ENCODE measurements at places on chromosomes 6 and 20.

- no peak for DNase-seq
Measured at GRCh38 chr6:124298730-124299129, 495.1 kb downstream of the NKAIN2 start.

DNA sequence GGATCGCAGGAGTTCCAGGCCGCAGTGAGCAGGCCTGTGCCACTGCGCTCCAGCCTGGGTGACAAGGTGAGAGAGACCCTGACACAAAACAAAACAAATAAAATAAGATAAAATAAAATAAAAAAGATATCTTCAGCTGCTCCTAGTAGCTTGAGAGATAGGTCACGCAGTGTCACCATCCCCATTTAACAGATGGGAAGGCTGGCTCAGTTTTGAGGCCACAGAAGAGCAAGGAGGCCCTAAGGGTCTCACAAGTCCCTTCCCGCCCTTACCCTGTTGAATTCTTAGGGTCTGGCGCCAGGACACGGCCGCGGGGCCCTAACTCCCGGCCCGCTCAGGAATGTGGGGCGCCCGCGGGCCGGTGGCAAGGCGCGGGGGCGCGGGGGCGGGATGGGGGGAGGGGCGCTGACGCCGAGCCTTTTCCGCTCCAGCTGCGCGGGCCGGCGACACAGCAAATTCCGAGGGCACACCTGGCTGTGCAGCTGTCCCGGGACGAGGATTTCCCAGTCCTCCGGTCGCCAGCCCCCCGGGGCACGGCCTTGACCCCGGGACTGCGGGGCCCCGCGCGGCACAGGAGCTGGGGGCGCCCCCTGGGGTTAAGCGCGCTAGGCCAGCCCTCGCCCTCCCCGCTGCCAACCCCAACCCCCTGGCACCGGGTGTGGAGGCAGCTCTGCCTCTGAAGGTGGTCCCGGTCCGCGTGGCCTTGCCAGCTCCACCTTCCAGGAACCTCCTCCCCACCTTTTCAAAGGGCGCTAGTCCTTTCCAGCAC is 10.3 kb upstream of the R3HDML start:
- DNase-seq = no peak

GRCh38 chr20:61134296-61135030 is 117.6 kb upstream of the CDH4 start:
- DNase-seq = no peak

DNA sequence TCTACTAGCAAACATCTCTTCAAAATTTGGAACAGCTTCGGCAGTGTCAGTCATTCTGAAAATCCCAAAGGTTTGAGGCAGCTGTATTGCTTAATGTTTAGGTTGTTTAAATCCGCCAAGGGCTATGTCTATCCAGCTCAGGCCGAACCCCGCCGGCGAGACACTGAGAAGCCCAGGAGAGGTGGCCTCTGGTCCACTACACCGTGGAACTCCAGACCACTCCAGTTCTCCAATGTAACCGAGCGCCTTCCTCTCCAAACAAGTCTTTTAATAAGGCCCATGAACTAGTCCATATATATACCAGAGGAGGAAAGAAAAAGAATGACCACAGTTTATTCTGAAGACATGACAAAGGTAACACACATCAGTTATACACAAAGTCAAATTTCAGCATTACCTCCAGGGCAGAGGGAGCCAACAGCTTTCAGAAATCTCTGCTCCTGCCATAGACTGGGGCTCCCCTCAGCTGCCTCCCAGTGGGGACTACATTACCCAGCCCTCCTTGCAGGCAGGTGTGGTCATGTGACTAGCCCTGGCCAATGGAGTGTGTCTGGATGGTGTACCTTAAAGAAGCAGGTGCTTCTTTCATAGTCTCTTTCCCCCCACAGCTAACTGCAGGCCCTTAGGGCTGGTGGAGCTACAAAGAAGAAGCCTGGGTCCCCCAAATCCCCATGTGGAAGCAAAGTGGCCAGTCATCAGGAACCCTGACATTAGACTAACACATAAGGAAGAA is at the start of gene RAMACL:
RAMACL (minus strand) TSS at position 255 of the 733 bp plus-strand sequence; CDS start at position 54, 201 bp downstream.
- DNase-seq = peak; percentile 93

DNA sequence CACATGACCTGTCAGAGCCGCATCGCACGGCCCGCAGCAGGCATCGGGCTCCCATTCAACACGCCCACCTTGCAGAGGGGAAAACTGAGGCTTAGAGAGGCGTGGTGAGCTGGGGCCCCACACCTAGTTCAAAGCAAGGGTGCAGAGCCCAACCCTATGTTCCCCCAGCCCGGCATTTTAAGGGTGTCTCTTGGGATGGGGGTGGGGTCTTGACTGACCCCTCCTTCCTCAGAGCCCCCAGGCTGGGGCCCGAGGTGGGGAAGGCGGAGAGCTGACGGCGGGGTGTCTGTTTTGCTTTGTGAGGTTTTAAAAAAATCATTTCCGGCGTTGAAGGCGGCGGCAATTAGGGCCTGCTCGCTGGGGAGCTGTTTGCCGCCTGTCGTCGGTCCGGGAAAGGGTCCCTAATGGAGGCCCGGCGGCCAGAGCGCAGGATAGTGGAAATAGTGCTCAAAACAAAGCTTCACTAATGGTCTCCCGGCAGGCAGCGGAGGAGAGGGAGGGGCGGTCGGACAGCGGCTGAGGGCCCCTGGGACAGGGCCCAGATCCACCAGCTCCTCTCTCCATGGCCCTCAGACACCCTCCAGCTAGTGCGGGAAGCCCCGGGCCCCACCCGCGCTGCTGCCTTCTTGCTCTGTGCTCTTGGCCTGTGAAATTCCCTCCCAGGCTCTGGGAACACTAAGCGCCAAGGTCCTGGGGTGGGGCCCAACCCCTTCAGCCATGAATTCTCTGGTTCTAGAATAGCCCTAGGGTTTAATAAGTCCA is 11.9 kb downstream of the VSTM2L start:
- DNase-seq = no peak

DNA sequence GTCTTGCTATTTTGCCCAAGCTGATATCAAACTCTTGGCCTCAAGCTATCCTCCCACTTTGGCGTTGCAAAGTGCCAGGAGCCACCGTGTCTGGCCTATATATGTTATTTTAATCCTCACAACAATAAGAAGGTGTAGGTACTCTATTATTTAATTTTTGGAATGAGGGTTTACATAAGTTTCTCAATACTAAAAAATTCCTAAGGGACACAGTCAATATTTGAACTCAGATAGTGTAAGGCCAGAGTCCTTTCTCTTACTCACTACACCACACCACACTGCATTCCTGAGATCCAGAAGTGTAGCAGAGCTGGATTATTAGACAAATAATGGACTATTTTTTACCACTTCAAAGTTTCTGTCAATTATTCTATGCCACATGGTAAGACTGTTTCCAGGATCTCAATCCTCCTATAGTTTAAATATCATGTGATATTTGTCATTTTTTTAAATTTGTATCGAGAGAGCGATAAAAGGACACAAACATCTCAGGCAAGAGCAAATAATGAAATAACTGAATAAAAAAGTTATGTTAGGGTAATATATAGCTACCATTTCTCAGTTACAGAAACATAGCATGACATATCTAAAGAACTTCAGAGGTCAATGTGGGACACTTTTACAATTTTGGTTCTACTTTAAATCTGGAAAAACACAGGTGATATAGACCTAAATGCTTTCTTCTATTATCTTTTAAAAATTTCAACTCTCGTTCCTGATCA is 162.2 kb upstream of the THEMIS start:
- no peak for DNase-seq

- DNase-seq = no peak
Measured at GRCh38 chr6:71033890-71034289, 77.0 kb upstream of the B3GAT2 start.

DNA sequence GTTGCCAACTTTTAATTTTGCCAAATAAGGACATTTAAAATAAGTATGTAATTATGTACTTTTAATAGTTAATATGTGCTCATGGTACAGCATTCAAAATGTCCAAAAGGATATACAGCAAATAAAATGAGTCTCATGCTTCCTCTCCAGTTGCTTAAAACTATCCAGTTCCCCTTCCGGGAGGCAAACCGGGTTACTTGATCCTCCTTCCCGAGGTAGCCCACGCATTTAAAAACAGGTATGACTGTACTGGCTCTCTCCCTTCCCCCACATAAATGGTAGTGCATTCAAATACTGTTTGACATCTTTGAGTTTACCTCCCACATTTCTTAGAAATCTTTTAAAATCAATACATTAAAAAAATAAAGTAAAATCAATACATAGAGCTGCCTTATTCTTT is 66.4 kb downstream of the PHF20 start:
- DNase-seq = no peak

DNA sequence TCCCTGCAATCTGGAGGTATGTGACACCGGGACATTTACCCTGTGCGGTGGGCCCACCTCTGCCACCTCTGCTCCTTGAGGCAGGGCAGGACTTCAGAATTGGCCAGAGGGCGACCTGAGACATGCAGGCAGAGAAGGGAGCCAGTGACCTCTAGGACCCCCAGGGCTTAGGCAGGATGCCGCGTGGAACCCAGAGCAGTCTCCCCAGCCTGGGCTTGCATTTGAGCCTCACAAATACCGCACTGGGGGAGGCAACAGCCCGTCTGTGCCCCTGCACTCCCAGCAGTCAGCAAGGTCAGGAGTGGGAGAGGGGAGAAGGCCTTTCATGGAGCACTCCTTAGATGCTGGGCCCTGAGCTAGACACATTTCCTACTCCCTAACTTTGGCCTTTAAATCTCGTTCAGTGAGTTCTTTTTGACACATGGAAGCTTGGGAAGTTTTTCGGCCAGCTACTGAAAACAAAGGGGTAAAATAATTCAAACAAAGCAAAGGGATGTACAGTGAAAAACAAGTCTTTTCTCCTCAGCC is 41.7 kb downstream of the C20orf203 start:
- DNase-seq = no peak

DNA sequence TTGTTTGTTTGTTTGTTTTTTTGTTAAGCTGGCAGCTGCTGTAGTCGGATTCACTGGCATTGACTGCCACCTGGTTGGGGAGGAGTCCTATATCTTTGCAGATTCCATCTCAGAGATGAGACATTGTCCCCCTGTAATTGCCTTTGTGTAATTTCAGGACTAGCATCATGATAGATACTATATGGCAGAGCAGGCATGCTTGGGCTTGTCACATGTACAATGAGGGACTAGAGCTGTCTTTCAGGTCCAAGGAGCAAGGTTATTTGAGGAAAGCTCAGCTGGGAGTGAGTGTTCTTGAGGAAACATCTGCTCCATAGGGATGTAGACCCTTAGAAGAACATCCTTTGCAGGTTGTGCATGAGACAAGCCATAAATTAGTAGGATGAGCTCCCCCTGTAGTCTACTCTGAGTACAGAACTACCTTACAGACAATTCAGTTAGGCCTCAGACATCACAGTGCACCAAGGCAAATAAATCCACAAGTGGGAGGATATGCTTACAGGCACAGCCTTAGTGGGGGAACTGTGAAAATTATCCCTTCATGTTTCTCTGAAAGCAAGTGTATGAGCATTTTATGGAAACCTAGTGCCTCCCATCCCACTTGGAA is 62.1 kb downstream of the BMP2 start:
- no peak for DNase-seq

DNA sequence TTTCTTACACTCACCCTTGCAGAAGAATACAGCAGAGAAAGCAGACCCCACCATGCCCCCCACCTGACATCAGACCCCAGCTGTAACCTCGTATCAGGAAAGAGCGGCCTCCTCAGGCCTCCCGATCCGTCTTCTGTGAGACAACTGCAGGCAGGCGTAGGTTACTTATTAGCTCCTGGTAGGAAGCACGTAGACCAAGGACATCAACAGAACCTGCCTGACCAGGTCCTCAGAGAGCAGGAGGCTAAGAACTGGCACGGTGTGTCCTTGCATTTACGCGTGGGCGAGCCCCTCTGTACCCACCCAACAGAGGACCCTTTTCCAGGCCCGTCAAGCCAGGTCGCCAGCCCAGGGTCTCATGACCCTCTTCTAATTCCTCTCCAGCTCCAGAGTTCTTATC is 51.0 kb downstream of the ABHD12 start:
- no peak for DNase-seq

DNA sequence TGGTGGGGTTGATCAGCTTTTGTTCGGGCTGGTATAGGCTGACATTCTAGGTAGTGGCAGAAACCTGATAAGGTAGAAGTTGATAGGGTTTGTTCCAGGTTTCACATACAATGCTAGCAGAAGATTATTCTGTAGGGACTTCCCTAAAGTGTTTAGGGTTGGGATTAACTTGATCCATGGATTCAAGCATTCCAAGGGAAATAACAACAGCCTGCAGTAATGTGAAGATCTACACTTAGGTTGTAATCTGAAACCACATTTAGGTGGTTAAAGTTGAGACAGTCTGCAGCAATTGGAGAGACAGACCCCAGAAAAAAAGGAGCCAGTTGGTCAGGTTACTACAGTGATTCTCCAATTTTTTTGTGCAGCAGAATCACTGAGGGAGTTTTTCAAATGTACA is 56.1 kb downstream of the GJA1 start:
- DNase-seq = no peak

GRCh38 chr6:148890096-148890495 is 143.3 kb downstream of the UST start:
- no peak for DNase-seq

DNA sequence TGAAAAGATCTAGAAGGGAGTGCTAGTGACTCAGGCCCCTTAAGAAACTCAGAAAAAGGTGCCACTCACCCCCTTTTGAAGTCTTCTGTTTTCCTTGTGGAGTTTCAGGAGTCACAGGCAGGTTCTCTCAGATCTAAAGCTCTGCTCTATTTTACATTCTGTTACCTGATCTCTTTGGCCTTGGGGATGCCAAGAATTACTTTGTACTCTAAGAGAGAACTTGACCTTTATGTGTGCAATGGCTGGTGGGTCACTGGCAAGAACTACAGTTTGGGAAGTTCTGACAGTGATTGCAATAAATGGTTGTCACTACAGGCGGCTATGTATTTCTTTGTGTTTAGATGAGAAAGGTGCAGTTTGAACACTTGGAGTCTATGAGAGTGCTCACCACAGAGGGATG is 24.2 kb upstream of the ENPP4 start:
- DNase-seq = no peak

- no peak for DNase-seq
Measured at GRCh38 chr6:6707143-6707542, 118.6 kb downstream of the LY86 start.

DNA sequence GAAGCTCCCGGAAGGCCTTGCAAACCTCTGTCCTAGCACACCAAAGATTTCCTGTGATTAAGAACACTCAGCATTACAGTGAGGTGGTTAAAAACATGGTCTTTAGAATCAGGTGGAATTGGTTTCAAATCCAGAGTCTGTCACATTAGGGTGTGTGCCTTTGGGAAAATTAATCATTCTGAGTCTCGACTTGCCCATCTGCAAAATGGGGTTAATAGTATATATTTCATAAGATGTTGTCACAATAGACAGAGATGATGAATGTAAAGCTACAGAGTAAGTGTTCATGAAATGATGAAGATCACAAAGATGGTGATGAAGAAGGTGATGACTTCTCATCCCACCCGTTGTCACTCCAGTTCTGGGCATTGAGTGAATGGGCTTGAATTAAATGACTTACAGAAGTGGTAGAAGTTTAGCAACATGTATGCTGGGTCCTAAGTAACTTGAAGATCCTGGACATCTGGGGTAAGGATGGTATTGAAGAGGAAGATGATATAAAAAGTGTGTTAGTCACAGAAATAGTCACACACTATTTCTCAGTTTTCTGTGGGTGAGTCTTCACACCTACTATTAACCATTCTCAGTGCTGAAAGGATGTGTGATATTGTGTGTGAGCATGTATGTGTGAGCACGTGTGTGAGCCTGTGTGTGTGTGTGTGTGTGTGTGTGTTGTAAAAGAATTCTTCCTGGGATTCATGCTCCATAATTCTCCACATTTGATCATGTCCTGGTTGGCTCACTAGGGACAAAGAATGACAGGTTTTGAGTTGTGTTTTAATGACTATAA is 28.0 kb upstream of the NEDD9 start:
- DNase-seq = no peak

Data from germinal center (tissue), 1 donor.